ENCODE measurements at places on chromosomes 1 and 21.

DNA sequence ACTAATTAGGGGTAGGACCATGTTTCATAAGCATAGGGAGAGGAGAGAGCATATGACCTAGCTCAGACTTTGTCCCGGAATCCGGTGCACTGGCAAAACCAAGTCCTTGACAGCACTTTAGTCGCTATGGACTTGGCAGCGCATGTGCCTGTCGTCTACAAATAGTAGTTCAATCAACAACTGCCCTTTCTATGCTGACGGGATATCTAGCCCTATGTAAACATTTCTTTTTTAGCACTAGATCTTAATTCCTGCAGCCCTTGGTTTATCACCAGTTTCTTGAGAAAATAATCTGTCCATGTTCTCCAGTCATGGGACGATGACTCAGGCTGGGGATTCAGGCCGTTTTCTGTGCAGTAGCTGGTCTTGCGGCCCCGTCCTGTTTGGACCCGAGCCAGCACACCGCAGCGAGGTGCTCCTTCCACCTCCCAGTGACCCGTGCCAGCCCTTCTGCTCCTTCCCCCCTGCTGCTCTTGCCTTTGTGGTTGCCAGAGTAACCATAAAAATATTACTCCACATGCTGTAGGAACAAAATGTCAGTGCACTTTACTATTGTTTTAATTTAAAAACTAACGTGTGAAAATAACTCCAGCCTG, 8.6 kb upstream of the MT1HL1 start:
- peak; percentile 92 for DNase-seq

DNA sequence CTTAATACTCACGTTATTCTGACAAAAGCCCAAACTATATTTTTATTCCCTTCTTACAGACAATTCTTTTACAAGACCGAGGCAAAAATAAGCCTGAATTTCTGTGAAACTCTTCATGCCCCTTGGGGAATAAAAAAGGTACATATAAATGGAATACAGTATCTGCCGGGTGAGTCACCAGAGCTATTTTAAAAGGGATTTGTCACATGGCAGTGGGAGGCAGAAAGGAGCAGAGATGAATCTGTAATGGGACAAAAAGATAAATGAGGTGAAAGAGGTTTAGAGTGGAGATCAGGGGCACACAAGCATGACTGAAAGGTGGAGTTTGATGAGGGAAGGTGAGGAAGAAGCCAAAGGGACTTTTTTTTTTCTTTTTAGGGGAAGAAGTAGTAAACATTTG, 8.8 kb downstream of the XCL1 start:
- DNase-seq = no peak

GRCh38 chr1:240254006-240254405, 162.3 kb downstream of the FMN2 start:
- DNase-seq = no peak

DNA sequence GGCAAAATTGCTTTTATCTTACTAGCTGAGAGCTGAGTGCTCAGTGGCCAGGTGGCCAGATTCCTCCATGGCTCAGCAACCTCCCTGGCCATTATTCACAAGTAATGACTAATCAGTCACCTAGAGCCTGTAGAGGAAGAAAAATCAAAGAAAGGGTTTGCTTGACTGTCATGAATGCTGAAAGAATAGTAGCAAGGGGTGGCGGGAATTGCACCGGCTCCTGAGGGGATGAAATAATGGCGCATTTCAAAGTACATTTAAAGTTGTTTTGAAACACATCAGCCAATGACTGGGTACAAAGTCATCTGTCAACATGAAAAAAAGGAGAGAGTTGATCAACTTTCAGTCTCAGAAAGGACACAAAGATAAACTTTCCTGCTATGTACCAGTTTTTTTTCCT, 99.5 kb downstream of the OMA1 start:
- DNase-seq = no peak

- no peak for DNase-seq
Observed at GRCh38 chr1:162371611-162372010, 5.0 kb downstream of the SPATA46 start.

DNA sequence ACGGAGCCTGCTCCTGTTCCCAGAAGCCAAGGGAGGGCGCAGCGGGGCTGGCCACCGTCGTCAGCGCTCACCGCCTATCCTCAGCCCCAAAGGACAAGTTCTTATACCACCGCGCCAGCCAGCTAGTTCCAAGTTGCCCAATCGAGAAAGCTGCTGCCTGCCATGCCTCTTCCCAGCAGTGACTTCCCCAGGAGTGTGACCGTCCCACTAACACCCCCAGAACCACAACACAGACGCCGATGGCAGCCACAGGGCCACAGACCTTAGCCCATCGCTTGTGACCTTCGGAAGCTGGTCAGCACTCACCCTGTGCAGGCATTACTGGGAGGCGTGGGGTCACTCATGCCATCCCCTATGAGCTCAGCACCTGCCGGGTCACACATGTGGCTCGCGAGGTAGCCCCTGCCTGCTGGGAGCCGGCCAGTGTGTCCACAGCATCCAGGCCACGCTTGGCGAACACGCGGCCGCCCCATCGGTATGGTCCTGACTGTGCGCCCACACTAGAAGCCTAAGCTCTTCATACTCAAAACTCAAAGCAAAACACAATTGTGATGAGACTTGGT, 20.1 kb downstream of the NADK start:
- DNase-seq = no peak

DNA sequence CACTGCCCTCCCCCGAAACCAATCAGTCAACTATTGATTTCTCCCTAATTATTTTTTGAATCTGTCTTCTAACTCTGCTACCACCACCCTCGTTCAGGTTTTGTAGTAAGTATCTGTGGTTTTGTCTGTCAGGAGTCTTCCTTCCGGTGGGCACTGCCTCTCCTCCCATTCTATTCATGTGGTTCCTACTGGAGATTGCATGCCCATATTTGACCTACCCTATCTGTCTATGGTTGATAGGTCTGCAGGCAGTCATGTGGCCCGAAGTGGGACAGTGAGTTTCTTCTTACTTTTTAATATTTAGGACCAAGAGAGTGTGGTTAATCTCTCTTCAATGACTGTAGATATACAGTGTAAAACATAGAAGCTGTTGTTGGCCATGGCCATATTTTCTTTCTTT, 17.8 kb upstream of the MAST2 start:
- DNase-seq = no peak

- DNase-seq = no peak
Observed at GRCh38 chr1:107803579-107803978, 161.4 kb downstream of the VAV3 start.

- no peak for DNase-seq
Observed at GRCh38 chr21:42169758-42170157, 49.2 kb upstream of the ABCG1 start.

GRCh38 chr1:61334718-61335589, 252.6 kb downstream of the NFIA start:
- no peak for DNase-seq

- no peak for DNase-seq
Observed at GRCh38 chr1:31432592-31433395, 19.8 kb downstream of the SERINC2 start.

DNA sequence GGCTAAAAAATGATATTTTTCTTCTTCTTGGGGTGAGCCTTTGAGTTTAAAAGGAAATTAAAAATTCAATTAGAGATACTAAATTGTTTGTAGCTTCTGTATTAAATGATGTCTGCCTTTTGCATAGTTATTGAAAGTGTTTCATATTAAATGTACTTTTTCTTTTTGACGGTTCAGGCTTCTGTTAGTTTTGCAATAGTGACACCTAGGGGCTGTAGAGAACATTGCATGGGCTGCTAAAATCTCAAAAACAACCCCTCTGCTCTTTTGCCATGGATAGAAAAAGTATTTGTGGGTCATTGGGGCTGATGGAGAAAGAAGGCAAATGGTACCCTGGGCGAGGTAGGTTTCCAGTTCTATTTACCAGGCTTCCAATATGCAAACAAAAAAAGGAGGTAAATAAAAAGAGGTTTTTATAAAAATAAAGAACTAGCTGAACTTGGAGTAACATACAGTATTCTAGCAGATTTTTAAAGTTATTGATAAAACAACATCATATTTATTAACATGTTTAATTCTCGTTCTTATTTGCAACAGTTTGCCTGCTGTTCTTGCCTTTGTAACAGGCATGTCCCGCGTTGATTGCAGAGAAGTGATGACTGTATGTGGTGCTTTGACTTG, 115.4 kb upstream of the HOOK1 start:
- DNase-seq = no peak

DNA sequence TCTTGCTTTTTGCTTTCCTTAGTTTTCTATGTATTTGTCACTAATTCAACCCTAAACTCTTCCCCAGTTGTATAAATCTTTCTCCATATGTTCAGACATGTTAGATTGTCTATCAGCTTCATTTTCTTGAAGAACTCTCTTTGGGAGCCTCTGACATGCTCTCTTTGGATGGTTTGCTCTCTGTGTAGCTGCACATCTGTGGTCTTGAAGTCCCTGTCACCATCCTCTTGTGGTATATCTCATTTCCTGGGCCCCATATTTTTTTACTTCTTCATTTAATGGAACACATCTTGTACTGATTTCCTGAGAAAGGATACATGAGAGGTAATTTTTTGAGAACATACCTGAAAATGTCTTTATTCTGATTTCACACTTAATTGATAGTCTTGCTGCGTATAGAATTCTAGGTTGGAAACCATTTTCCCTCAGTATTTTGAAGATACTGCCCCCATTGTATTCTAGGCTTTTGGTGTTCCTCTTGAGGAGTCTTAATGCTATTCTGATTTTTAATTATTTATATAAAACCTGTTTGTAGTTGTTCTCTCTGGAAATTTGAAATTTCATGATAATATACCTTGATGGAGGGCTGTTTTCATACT, 72.6 kb downstream of the ST3GAL3 start:
- no peak for DNase-seq

- DNase-seq = no peak
Observed at GRCh38 chr1:112794654-112795239, 79.6 kb upstream of the PPM1J start.

GRCh38 chr1:114201486-114201885, 47.8 kb upstream of the SYT6 start:
- no peak for DNase-seq

GRCh38 chr1:235646463-235646862, 3.1 kb downstream of the GNG4 start:
- DNase-seq = no peak

GRCh38 chr1:242128951-242129502, 130.1 kb upstream of the MAP1LC3C start:
- DNase-seq = no peak

GRCh38 chr1:204904228-204904810, 33.7 kb downstream of the NFASC start:
- no peak for DNase-seq

DNA sequence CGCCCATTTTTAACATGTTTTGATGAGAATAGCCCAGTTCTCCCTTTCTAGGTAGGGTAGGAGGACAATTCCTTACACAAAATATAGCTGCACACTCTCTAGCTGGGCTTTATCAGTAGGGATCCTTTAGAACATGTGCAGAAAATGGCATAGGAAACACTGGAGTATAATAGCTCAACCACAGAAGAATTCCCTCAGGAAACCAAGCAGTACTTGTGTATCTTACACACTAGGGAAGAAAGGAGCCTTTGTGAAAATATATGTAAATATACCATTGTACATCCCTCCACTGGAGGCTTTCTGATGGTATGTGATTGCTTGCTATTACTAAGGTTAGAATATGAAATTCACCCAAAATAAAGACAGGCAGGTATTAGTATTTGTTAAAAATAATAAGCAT, 153.5 kb downstream of the LRRC40 start:
- DNase-seq = no peak

- no peak for DNase-seq
Observed at GRCh38 chr1:8858112-8858668, 20.3 kb downstream of the ENO1 start.

GRCh38 chr1:64748222-64748621, 3.3 kb downstream of the RAVER2 start:
- peak; percentile 1 for DNase-seq

DNA sequence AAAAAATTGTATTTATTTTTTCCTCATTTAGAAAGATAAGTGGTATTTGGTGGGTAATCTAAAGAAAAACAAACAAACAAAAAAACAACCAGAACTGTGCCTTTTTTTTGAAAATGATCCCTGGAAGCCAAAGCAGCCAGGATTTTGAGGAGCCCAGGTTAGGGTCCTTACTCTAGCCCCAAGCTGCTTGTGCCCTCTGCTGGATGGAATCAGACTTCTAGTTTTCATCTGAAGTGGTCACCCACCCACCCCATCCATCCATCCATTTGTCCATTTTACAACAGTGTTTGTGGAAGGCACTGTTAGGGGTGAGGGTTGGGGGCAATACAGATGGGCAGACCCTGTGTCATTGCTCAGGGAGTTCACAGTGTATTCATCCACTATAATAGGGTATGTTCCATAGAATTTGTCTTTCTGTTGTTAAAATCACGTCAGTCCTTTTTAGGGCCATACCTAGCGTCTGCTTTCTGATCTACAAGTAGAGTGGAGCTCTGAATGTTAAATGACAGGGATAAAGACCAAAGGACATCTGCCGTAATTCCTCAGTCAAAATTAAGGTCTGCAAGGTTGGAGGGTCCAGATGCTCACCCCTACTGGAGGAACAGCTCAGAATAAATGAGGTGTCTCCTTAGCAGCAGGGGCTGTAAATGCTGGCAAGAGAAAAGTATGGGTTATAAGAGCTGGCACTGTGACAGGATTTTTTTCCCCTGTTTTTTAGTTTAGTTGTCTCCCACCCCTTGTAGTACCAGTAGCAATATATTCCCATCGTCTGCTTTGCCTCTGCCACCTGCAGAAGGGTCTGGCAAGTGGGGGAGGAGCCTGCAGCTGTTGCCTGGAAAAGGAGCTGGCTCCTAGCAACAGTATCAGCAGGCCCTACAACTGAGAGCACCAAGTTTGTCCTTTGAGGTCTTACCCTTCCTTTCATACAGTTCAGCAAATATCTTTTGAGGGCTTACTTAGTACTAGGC, 3.2 kb downstream of the LRRC42 start:
- DNase-seq = no peak

- DNase-seq = no peak
Observed at GRCh38 chr1:109677459-109677858, 9.6 kb downstream of the GSTM2 start.

DNA sequence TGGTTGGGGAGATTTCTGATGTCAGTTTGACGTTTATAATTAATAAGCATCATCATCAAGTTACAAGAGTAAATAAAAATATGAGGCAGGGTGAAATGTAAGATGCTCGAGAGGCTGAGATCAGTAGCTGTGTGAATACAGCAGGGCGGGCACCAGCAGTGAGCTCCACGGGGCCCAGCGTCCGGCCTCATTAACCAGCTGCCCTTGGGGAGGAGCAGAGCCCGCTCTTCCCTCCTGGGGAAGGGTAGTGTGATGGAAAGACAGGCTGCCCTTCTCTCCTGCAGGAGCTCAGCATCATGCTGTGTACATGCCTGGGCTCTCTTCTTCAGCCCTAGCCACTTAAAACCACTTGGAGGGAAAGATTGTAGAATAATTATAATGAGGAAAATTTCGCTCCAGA, 23.4 kb downstream of the PDE9A start:
- no peak for DNase-seq
